GM12892 (cell line): ENCODE measurements at places on chromosomes 2 and 18.

- no peak for DNase-seq
Observed at GRCh38 chr18:33751613-33752221, 173.7 kb downstream of the ASXL3 start.

- no peak for DNase-seq
Observed at GRCh38 chr18:3163968-3164367, 55.8 kb downstream of the MYOM1 start.

- no peak for DNase-seq
Observed at GRCh38 chr2:108184419-108184818, 55.3 kb upstream of the SULT1C3 start.

GRCh38 chr2:119694845-119695521 lies 16.0 kb downstream of the TMEM177 start:
- DNase-seq, result no peak

DNA sequence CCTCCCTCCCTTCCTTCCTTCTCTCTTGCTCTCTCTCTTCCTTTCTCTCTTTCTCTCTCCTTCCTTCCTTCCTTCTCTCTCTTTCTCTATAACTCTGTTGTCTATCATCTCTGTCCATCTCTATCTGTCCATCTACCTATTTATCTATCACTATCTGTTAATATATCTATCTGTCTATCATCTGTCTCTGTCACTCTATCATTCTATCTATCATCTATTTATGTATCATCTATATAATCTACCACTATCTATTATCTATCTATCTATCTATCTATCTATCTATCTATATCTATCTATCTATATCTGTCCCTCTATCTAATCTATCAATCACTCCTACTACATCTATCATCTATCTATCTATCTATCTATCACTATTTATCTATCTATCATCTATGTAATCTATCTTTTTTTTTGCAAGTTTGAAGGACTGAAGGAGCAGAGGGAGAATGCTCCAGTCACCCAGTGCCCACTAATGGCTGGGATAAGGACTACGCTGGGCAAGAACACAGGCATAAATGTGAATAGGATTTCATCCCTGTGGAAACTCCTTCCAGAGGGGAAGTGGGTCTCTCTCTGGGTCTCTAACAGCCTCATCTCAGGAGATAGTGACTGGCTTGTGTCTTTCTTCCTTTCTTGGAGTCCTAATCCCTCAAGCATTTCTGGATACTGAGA lies 427.0 kb downstream of the LPIN1 start:
- DNase-seq, result no peak

GRCh38 chr2:185502351-185502750 lies 236.3 kb upstream of the FSIP2 start:
- DNase-seq, result no peak

GRCh38 chr2:224325941-224326340 lies 76.0 kb downstream of the FAM124B start:
- no peak for DNase-seq

- no peak for DNase-seq
Observed at GRCh38 chr2:47048801-47049480, 106.2 kb downstream of the STPG4 start.

GRCh38 chr2:120919771-120920453 lies 184.2 kb downstream of the GLI2 start:
- DNase-seq, result no peak

DNA sequence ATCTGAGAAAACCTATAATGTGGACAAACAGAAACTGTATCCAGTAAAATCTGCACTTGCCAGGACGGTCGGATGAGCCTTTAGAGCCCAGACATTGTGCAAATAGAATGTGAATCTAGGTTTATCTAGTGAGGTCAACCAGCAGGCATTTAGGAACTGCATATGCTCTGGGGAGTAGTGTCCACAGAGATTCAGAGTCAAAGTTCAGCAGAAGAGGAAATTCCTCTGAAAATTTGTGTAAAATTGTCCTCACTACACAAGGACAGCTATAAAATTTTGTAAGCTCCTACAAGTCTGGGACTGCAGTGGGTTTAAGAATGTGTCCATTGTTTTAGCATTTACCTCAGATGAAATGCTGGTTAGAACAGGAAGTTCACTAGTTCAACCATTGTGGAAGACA lies 9.8 kb upstream of the NDUFV2 start:
- no peak for DNase-seq

- no peak for DNase-seq
Observed at GRCh38 chr2:112683550-112684414, 37.0 kb upstream of the NT5DC4 start.

DNA sequence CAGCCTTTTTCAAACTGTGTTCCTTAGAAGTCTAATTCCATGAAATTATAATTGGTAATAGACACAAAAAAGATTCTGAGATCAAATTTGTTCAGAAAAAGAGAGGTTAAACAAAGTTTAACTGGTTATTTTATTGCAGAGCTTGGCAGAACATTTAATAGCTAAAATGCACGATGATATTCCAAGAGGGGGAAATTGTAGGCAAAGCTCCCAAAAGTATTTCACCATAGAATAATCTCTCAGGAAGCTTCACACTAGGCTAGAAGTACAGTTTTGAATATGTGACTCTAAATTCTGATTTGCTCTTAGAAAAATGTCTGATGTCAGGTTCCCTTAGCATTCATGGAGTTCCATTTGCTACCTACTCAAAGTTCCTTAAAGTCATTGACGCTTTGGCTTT lies 292.4 kb upstream of the SETBP1 start:
- DNase-seq, result no peak

DNA sequence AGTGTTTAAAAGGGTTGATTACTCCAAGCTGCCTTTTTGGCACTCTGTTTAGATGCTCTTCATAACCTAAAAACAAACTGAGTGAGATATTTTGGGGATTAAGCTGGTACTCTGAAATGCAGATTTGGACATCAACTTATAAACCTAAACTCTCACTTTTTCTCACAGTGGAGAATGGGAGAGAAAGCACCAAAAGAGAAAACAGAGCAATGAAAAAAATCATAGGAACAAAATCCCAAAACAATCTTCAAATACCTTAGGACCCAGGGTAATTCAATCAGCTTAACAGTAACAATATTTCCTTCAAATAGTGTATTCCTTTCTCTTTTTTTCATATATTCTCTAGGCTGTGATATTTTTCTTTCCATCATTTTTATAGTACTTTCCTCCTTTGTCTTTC lies 11.5 kb downstream of the LRP1B start:
- DNase-seq, result no peak

DNA sequence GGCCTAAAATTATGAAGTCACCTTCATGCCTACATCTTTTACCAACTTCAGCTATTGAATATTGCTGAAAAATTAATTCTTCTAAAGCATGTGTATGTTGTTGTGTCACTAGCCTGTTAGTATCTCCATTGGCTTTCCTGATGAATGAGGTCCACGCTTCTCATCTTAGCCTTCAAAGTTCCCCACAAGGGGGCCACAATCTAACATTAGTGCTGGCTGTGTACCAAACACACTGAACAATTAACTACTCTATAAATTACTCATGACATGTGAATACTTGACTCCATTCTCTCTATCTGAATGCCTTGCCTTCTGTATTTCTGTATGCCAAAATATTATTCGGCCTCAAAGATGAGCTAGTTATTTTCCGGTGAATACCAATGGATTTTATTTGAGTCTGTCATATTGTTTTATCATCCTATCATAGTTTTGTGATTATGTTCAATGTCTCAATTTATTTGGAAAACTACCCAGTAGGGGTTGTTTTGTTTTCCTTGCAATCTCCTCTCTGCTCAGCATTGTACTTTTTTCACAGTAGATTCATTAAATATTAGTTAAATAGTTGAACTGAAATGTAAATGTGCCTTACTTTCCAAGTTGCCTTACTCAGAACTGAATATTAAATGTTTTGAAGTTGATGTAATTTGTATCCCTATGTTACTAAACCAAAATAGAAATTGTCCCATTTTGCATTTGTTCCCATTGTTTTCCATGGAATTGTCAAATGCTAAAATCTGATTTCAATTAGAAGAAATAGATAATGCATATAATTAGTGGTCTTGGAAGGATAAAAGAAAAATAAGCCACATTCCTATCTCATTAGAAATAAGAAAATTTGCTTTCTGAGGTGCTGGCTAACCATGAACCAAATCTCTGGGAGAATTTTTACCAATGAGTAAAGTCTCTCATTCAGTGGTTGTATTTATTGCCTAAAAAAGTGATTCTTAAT lies 208.4 kb upstream of the COL3A1 start:
- no peak for DNase-seq

- DNase-seq, result no peak
Observed at GRCh38 chr18:68779169-68779568, 18.7 kb upstream of the CCDC102B start.

- DNase-seq, result no peak
Observed at GRCh38 chr2:234840336-234840735, 111.5 kb upstream of the SH3BP4 start.

- no peak for DNase-seq
Observed at GRCh38 chr2:46917628-46918027, 2.0 kb upstream of the MCFD2 start.
